ENCODE measurements at places on chromosomes 16 and 17.

- DNase-seq: no peak
- H3K27ac ChIP-seq: no peak overlapping the region
- no peak overlapping the region for H3K4me3 ChIP-seq
- no peaks in the 10 kb centered on the region for H3K36me3 ChIP-seq
Observed at GRCh38 chr16:66843191-66843590, 1.0 kb upstream of the CA7 start.

GRCh38 chr17:56913353-56913866, 439 bp downstream of the TRIM25 start:
- no peaks in the 10 kb centered on the region for H3K27me3 ChIP-seq
- H3K4me3 ChIP-seq: peak overlapping the region; percentile 68
- H3K4me1 ChIP-seq: peaks cover 8% of the 10 kb centered on the region

- H3K27ac ChIP-seq: peak within 1 kb of the TSS; percentile 68
- no peaks in the 10 kb centered on the region for H3K27me3 ChIP-seq
- H3K36me3 ChIP-seq: peaks cover 28% of the 10 kb centered on the region
Observed at GRCh38 chr17:1709971-1710806, at the start of gene TLCD2. Gene TLCD2 (minus strand): TSS chr17:1710377. CDS start chr17:1710242, 135 bp downstream.

GRCh38 chr17:81157848-81158687, 7.2 kb upstream of the PVALEF start:
- H3K27me3 ChIP-seq: no peaks in the 10 kb centered on the region
- H3K36me3 ChIP-seq: no peaks in the 10 kb centered on the region
- H3K4me1 ChIP-seq: no peaks in the 10 kb centered on the region
- H3K27ac ChIP-seq: no peak overlapping the region
- no peak for DNase-seq

DNA sequence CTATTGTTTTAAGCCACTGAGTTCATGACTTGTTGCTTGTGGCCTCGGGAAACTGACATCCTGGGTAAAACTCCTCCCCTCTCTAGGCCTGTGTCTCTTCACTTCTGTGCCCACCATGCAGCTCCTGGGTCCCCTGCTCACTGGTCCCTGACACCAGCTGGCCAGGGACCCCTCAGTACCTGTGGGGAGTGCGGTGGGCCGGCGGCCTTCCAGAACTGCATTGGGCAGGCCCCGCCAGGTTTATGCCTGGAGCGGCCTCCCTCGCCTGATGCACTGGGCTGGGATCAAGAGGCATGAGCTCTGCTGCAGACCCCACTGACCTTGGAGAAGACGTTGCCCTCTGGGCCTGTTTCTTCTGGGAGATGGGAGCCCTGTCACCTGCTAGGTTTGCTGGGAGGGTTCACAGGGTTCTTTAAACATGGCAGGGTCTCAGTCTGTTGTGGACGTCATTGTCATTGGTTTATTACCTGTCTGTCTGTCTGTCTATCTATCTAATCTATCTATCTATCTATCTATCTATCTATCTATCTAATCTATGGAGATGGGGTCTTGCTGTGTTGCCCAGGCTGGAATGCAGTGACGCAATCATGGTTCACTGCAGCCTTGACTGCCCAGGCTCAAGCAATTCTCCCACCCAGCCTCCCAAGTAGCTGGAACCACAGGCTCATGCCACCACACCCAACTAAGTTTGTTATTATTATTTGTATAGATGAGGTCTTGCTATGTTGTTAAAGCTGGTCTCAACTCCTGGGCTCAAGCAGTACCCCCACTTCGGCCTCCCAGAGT, 21.5 kb upstream of the RMI2 start:
- H3K4me1 ChIP-seq: peaks cover 10% of the 10 kb centered on the region
- no peak overlapping the region for H3K27ac ChIP-seq
- H3K27me3 ChIP-seq: no peaks in the 10 kb centered on the region
- DNase-seq: no peak
- H3K4me3 ChIP-seq: no peak overlapping the region

DNA sequence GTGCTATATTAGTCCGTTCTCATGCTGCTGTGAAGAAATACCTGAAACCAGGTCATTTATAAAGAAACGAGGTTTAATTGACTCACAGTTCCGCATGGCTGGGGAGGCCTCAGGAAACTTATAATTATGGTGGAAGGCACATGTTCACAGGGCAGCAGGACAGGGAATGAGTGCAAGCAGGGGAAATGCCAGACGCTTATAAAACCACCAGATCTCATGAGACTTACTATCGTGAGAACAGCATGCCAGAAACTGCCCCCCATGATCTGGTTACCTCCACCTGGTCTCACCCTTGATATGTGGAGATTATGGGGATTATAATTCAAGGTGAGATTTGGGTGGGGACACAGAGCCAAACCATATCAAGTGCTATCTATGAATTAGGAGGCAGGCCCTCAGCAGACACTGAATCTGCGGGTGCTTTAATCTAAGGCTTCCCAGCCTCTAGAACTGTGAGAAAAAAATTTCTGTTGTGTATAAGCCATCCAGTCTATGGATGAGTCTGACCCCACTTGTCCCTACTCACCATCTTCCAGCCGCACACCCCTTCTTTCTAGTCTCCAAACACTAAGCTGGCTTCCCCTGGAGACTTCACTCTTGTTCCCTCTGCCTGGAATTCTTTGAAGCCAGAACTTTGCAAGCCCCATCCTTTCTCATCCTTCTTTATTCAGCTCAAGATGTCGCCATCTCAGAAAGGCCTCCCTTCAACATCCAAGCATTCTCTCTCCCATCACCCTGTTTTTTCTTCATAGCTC, 772 bp upstream of the NUP93 start:
- peak overlapping the region; percentile 74 for H3K4me3 ChIP-seq
- DNase-seq: no peak
- peak overlapping the region; percentile 93 for H3K27ac ChIP-seq
- H3K36me3 ChIP-seq: no peaks in the 10 kb centered on the region

GRCh38 chr17:58285422-58285810, 4.7 kb upstream of the MPO start:
- peak; percentile 6 for DNase-seq
- no peaks in the 10 kb centered on the region for H3K4me1 ChIP-seq
- no peaks in the 10 kb centered on the region for H3K27me3 ChIP-seq
- H3K4me3 ChIP-seq: no peak overlapping the region
- H3K27ac ChIP-seq: no peak overlapping the region

DNA sequence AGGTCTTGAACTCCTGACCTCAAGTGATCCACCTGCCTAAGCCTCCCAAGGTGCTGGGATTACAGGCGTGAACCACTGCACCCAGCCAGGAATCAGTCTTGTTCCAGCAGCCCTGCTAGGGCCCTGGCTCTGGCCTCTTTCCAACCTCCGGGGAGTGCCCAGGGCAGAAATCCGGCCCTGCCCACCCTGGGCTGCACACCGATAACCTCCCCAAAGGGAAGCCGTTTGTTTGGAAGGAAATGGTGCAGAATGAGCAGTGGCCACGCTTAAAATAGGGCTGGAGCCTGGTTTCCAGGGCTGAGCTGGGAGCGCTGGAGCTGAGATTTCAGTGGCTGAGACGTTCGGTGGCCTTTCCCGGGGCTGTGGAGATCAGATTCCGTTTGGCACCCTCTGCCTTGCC, 17.8 kb upstream of the EMP2 start:
- H3K36me3 ChIP-seq: no peaks in the 10 kb centered on the region
- H3K4me3 ChIP-seq: no peak overlapping the region

GRCh38 chr16:30464078-30464477, 8.5 kb upstream of the ITGAL start:
- no peaks in the 10 kb centered on the region for H3K4me1 ChIP-seq
- no peak overlapping the region for H3K27ac ChIP-seq
- no peak for DNase-seq
- H3K4me3 ChIP-seq: no peak overlapping the region

GRCh38 chr16:85628645-85629044, 15.5 kb downstream of the GSE1 start:
- H3K27me3 ChIP-seq: no peaks in the 10 kb centered on the region
- no peaks in the 10 kb centered on the region for H3K36me3 ChIP-seq
- no peak overlapping the region for H3K4me3 ChIP-seq
- H3K4me1 ChIP-seq: no peaks in the 10 kb centered on the region

- H3K4me1 ChIP-seq: no peaks in the 10 kb centered on the region
- DNase-seq: no peak
- no peak overlapping the region for H3K27ac ChIP-seq
- no peak overlapping the region for H3K4me3 ChIP-seq
Observed at GRCh38 chr16:10297341-10298006, 88.4 kb upstream of the ATF7IP2 start.

GRCh38 chr17:61397086-61397842, 2.4 kb upstream of the TBX2 start:
- H3K36me3 ChIP-seq: peaks cover 13% of the 10 kb centered on the region
- peaks cover 15% of the 10 kb centered on the region for H3K4me1 ChIP-seq
- H3K27me3 ChIP-seq: no peaks in the 10 kb centered on the region
- H3K27ac ChIP-seq: peak overlapping the region; percentile 97
- peak overlapping the region; percentile 90 for H3K4me3 ChIP-seq

DNA sequence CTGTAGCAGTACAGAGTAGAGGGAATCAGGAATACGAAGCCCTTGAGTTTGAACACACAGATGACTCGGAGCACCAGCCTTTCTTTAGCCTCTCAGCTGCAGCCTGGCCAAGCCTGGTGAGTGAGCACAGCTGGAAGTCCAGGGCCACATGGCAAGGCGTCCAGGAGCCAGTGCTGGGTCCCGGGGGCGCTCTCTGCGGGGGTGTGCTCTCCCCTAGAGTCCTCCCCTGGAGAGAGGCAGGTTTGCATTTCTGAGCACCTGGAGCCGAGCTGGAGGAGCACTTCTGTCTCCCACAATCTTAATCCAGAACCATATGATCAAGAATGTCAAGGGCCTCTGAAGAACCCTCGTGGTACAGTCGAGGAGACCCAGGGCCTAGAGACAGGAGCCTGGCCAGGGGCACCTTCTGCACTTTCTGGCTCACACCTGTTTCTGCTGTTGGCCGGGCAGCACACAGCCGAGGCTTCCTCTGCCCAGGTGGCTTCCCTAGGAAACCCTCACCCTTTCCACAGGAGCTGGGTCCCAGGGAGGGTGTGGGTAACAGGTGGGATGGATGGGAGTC, 78.3 kb downstream of the PLD6 start:
- peaks cover 24% of the 10 kb centered on the region for H3K36me3 ChIP-seq
- no peak for DNase-seq
- H3K27me3 ChIP-seq: no peaks in the 10 kb centered on the region
- peaks cover 2% of the 10 kb centered on the region for H3K4me1 ChIP-seq
- no peak overlapping the region for H3K4me3 ChIP-seq

DNA sequence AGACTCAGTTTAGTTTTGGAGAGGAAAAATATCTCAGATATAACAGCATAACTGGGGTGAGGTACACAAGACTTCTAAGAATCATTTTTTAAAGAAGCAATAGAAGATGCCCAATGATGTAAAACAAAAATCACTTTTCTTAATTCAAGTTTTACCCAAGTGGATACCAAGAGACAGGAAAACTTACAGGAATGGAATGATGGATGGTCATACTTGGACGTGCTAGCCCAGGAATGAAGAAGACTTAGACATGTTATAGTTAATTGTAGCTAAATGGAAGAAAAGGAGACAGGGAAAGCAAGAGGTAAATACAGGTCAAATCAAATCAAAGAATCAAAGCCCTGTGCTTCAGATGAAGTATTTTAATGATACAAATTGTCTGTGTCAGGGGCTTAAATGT, 312.7 kb upstream of the KCNJ16 start:
- H3K4me3 ChIP-seq: no peak overlapping the region
- H3K4me1 ChIP-seq: peaks cover 24% of the 10 kb centered on the region
- no peaks in the 10 kb centered on the region for H3K36me3 ChIP-seq
- DNase-seq: peak; percentile 51
- peak overlapping the region; percentile 70 for H3K27ac ChIP-seq
- H3K27me3 ChIP-seq: no peaks in the 10 kb centered on the region

DNA sequence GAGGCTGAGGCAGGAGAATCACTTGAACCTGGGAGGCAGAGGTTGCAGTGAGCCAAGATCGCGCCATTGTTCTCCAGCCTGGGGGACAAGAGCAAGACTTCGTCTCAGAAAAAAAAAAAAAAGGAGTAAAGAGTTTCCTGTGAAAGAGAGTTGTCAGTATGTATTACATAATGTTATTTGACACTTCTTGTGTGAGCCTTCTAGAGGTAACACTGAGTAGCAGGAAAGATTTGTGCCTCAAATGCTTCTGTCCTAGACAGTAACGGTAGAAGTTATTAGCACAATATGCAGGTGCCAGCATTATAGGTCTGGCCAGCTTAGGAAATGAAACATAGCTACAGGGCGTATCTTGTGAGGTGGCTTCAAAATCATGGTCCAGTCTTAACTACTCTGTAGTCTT, 6.2 kb downstream of the RPS6KB1 start:
- H3K4me1 ChIP-seq: peaks cover 3% of the 10 kb centered on the region
- no peak overlapping the region for H3K27ac ChIP-seq
- no peak for DNase-seq
- no peak overlapping the region for H3K4me3 ChIP-seq
- no peaks in the 10 kb centered on the region for H3K36me3 ChIP-seq

DNA sequence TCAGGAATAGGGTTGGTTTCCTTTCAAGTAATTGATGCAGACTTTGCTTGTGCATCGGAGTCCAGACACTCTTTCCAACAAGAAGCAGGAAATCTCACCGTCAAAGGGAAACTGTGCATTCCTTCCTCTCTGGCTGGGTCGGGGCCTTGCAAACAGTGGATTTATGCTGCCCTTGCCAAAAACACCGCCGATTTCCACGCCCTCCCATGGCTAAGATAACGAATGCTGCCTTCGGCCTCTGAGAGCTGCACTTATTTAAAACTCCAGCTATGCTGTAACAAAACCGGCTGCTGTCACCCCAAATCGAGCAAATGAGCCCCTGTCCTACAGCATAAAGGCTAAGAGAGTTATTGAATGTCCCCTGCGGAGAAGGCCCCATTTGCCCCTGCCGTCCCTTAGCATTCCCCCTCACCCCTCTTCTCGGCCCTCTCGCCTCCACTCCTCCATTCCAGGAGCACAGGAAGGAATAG, 275.5 kb upstream of the IRX5 start:
- no peak for DNase-seq
- H3K4me3 ChIP-seq: no peak overlapping the region
- H3K4me1 ChIP-seq: no peaks in the 10 kb centered on the region

DNA sequence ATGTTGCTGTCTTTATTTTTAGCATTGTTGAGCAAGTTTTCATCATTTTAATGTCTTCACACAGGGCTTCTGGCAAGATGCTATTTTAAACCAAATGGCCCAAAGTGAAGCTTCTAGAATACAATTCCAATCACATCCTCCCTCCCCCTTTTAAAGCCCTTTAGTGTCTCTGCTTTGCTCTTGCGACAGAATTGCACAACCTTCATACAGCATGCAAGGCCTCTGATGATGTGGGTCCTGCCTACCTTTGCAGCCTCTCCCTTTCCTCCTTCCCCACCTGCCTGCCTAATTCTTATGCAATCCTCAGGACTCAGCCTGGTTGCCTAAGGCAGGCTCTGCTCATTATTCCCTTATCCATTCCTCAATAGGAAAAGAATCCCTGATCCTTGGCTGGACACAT, 381.7 kb downstream of the SLC39A11 start:
- H3K4me1 ChIP-seq: no peaks in the 10 kb centered on the region
- H3K36me3 ChIP-seq: no peaks in the 10 kb centered on the region
- no peak overlapping the region for H3K4me3 ChIP-seq
- no peak overlapping the region for H3K27ac ChIP-seq
- H3K27me3 ChIP-seq: no peaks in the 10 kb centered on the region

DNA sequence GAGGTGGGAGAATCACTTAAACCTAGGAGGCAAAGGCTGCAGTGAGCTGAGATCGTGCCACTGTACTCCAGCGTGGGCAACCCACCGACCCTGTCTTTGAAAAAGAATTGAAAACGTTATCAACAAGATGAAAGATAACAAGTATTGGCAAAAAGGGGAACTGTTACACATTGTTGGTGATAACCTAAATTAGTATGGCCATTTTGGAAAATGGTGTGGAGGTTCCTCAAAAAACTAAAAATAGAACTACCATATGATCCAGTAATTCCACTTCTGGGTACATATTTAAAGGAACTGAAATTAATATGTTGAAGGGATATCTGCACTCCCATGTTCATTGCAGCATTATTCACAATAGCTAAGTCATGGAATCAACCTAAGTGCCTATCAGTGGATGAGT, 61.0 kb downstream of the ABHD15 start:
- H3K4me1 ChIP-seq: no peaks in the 10 kb centered on the region
- H3K4me3 ChIP-seq: no peak overlapping the region
- peaks cover 1% of the 10 kb centered on the region for H3K36me3 ChIP-seq
- no peak for DNase-seq

Measured in fibroblast of lung (primary cell).